ENCODE measurements at places on chromosomes 12 and 14.

GRCh38 chr12:92955997-92956663 lies 27.0 kb upstream of the EEA1 start:
- DNase-seq, result no peak

- DNase-seq, result no peak
Measured at GRCh38 chr12:49702676-49703215, 4.5 kb downstream of the FMNL3 start.

DNA sequence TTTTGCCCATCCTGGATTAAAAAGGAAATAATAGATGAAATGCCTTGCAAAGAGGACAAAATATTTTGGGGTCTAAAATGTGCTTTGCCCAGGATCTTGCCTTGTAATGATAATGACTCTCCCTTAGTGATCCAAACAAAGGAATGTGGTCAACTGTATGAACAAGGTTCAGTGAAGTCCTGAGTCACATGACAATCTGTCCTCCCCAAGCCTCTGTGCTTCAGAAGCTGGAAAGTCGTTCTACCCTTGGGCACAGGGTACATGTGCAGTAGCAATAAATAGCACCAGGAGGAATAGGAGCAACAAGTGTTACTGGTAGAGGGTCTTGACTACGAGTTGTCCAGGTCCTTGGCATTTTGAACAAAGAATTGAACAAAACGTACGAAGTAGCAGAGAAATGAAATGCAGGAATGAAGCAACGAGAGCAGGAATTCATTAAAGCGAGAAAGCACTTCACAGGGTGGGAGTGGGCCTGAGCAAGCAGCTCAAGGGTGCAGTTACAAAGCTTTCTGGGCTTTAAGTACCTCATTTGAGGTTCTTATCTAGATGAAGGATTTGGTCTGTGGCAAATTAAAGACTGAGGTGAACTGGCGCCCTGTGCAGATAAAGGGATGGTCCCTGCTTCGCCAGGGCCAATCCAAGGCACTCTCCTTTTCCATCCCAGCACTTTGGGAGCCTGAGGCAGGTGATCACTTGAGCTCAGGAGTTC lies 65.8 kb downstream of the RESF1 start:
- no peak for DNase-seq

- no peak for DNase-seq
Measured at GRCh38 chr14:89317051-89317691, 99.9 kb downstream of the FOXN3 start.

- peak; percentile 52 for DNase-seq
Measured at GRCh38 chr14:76955575-76956315, 72.8 kb downstream of the IRF2BPL start.

GRCh38 chr12:131622422-131622955 lies 88.4 kb upstream of the SFSWAP start:
- no peak for DNase-seq

GRCh38 chr12:95590775-95591174 lies 39.5 kb upstream of the USP44 start:
- DNase-seq, result no peak

- DNase-seq, result no peak
Measured at GRCh38 chr12:122873540-122873939, 22.4 kb downstream of the VPS37B start.

DNA sequence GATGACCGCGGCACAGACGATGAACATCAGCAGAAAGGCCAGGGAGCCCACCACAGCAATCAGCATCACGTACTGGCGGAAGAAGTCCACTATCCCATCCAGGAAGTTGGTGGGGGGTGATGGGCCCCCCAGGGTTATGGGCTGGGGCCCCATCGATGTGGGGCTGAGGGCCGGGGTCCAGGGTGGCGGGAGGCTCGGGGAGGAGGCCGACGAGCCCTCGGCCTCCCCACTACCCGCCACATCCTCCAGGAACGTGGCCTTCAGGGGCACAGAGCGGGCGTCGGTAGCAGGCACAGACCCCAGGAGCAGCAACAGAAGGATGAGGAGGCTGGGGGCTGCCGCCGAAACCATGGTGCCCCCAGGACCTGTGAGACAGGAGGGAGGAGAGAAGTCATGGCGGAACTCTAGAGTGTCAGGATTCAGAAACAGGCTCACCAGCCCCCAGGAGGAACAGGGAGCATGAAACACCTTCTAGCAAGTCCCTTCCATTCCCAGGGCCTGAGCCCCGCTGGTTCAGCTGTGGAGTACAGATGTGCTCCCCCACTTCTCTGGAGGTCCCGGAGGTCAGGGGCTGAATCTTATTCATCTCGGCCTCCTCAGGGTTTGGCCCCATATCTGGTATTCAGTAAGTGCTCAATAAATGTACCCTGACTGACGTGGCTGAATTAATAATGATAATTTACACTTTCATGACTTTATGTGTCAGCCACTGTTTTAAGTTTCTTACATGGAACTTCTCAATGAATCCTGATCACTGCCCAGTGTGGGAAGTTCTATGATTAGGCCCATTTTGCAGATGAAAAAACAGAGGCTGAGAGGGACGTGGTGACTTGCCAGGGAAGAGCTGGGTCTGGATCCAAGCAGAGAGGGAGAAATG lies 5.6 kb downstream of the TMEM119 start:
- no peak for DNase-seq

DNA sequence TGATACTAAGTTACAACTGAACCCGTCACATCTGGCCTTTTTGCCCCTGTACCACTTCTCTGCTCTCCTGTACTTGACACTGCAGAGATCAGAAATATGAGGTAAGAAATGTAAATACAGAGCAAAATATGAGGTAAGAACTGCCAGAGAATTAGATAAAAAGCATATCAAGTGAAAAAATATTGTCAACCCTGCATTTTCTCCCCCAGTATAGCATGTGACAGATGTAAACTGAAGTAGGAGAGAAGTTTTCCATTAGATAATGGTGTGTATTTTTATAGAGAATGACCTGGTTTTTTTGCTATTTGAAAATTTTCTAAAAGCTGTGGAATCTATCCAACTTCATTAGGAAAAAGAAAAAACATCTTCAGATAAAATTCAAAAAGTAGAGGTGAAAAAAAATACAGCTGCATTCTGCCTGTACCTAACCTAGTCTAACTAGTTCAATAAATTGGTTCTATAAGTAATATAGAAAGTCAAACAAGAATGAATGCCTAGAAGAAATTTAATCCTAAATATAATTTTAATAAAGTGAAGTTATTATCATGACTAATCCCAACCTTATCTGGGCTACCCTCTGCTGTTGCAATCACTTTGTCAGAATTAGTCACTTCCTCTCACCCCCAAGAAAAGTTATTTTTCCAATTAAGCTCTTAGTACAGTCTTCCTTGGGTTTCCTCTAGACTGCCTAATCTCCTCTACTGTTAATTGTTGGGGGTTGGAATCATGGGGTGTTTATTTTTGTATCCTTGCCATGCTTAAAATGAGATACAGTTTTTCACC lies 210.0 kb downstream of the RASSF9 start:
- DNase-seq, result no peak

DNA sequence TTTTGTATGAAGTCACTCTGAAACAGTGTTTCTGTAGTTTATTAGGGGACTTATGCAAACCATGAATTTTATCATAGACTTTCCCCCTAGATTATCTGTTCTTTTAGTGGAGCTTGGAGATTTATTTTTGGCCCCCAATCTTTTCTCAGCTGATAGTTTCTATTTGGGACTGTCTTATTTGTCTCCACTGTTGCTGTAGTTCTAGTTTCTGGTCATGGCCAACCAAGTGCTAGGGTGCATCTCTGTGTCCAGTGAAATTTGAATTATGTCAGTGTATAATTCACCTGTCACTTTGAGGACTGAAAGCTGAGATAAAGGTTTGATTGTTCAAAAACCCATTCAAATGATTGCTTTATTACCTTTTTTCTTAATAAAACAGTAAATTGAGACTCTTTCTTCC lies 61.3 kb downstream of the KTN1 start:
- DNase-seq, result no peak

DNA sequence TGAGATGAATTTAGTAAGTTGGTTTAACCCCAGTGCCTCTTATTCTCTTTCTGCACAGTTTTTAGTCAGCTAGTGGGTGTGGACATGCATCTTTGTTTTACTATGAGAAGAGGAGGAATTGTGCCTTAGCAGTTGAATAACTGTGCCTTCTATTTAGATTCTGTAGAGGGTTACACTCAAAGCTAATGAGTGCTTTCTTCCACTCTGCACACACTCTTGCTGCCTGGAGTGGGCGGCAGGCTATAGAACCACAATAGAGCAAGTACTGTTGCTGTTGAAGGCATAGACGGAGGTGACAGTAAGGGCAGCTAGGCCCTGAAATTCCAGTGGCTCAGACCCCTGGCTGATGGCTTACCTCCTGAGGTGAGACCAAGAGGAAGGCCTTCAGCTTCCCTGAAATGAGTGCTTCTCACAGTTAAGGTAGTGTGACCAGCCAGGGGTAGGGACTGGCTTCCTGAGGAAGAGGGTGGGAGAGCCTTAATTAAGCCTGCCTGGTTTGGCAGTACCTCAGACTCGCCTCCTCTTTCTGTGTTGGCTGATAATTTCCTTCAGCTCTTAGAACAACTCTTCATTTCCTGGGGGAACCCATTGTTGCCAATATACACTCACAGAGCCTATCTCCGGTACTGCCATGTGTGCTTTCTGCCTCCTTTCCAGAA lies 24.7 kb downstream of the SUSD6 start:
- no peak for DNase-seq

- DNase-seq, result no peak
Measured at GRCh38 chr12:69519871-69520270, 49.7 kb downstream of the FRS2 start.
